ENCODE measurements at places on chromosomes 7 and 10. TPM values are rescaled to one million over a fixed set of nuclear protein-coding genes. Genes with fewer than 3 reads are reported as not detected.

CNNM2 gene
- total RNA-seq = 2.9 TPM

AQP1 gene
- 1.0 TPM for total RNA-seq

LBX1 gene
- 0.06 TPM for total RNA-seq

LSM8 gene
- total RNA-seq = 249 TPM

UCN3 gene
- not detected for total RNA-seq

SSMEM1 gene
- total RNA-seq = not detected

CELF2 gene
- total RNA-seq = 0.24 TPM

TLX1 gene
- total RNA-seq = not detected

AIFM2 gene
- 7.0 TPM for total RNA-seq

RALA gene
- total RNA-seq = 12.2 TPM

ZC3HAV1L gene
- 7.9 TPM for total RNA-seq

PDCD4 gene
- 13.3 TPM for total RNA-seq

TNPO3 gene
- total RNA-seq = 137 TPM

CYP3A5 gene
- total RNA-seq = 0.57 TPM

KLHL7 gene
- 119 TPM for total RNA-seq

FAM237B gene
- not detected for total RNA-seq

VWC2 gene
- total RNA-seq = not detected

PLXDC2 gene
- 0.69 TPM for total RNA-seq

AMPH gene
- total RNA-seq = 14.0 TPM

AFAP1L2 gene
- 17.1 TPM for total RNA-seq

HHEX gene
- not detected for total RNA-seq

GBX1 gene
- total RNA-seq = not detected

LRRC18 gene
- total RNA-seq = not detected

TCAF2 gene
- total RNA-seq = 1.3 TPM

KNDC1 gene
- not detected for total RNA-seq

MACROH2A2 gene
- total RNA-seq = 39.0 TPM

PLEKHS1 gene
- total RNA-seq = not detected

FAM221A gene
- 6.9 TPM for total RNA-seq

TMEM213 gene
- total RNA-seq = not detected

BTBD16 gene
- total RNA-seq = not detected

TMEM176A gene
- 2.6 TPM for total RNA-seq

GTF2IRD2 gene
- 18.6 TPM for total RNA-seq

STARD3NL gene
- total RNA-seq = 146 TPM

ANKRD30A gene
- total RNA-seq = not detected

IMPDH1 gene
- 81.1 TPM for total RNA-seq

SPDYE8 gene
- not detected for total RNA-seq

SUGCT gene
- 11.8 TPM for total RNA-seq

ORC5 gene
- total RNA-seq = 98.7 TPM

STEAP1 gene
- 24.9 TPM for total RNA-seq

LIPM gene
- total RNA-seq = not detected

CYP2C19 gene
- total RNA-seq = not detected

TMEM196 gene
- total RNA-seq = not detected

SAP25 gene
- total RNA-seq = 0.80 TPM

ASB13 gene
- 13.3 TPM for total RNA-seq

LYZL1 gene
- not detected for total RNA-seq

CARD11 gene
- total RNA-seq = 4.5 TPM

GJC3 gene
- total RNA-seq = not detected

HABP2 gene
- not detected for total RNA-seq

GARIN1A gene
- total RNA-seq = 0.74 TPM

PON1 gene
- total RNA-seq = not detected

NEBL gene
- total RNA-seq = not detected

VAX1 gene
- 1.0 TPM for total RNA-seq

NOLC1 gene
- total RNA-seq = 105 TPM

SLC13A1 gene
- total RNA-seq = not detected
